ENCODE measurements at places on chromosomes 3 and 15.

GRCh38 chr3:94130690-94131089 is 67.8 kb downstream of the NSUN3 start:
- DNase-seq = no peak

DNA sequence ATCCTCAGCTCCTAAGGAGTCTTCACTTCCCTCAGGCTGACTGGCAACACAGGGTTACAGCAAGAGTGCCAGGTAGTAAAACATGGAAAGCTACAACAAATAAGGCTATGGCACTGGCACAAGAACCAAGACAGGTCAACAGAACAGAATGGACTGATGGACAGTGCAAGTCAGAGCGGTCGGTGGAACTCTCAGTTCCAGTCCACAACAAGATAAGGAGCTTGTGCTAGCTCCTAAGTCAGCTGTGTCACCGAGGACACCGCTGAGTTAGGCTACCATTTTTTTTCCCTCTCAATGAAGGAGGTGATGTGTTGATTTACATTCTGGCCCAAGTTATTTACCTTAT is 55.9 kb upstream of the LIMD1 start:
- DNase-seq = no peak

GRCh38 chr15:41936649-41937567 is 35.4 kb downstream of the EHD4 start:
- no peak for DNase-seq

- DNase-seq = no peak
Measured at GRCh38 chr3:127560051-127560787, 30.3 kb downstream of the TPRA1 start.

GRCh38 chr3:139113993-139114375 is 69.3 kb upstream of the PRR23C start:
- no peak for DNase-seq

- no peak for DNase-seq
Measured at GRCh38 chr3:11363715-11364114, 91.5 kb downstream of the ATG7 start.

DNA sequence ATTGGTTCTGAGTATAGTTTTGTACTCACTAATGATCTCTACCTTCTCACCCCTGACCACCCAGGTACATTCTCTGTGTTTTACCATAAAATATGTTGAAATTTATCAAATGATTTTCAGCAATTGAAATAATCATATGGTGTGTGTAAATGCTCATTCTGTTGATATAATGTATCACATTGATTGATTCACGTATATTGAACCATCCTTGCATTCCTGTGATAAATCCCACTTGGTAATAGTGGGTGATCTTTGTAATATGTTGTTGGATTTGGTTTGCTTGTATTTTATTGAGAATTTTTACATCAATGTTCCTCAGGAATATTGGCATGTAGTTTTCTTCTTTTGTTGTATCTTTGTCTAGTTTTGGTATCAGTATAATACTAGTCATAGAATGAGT is 1497.6 kb downstream of the OTOL1 start:
- no peak for DNase-seq

DNA sequence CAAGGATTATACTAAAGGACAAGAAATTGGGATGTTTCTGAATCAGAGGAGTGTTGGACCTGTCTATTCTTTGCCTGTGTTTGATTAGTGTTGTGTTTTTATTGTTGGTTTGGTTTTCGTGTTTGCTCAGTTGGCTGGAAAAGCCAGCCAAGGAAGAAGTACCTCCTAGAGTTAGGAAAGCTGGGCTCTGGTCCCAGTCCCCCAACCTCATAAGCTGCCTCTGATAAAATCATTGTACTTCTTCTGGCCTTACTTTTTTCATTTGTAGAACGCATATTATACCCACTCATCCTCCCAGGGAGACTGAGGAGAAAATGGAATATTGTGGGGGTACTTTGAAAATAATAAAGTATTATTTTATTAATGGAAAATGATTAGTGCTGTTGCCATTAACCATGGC is 177.4 kb upstream of the TRIM42 start:
- DNase-seq = no peak

DNA sequence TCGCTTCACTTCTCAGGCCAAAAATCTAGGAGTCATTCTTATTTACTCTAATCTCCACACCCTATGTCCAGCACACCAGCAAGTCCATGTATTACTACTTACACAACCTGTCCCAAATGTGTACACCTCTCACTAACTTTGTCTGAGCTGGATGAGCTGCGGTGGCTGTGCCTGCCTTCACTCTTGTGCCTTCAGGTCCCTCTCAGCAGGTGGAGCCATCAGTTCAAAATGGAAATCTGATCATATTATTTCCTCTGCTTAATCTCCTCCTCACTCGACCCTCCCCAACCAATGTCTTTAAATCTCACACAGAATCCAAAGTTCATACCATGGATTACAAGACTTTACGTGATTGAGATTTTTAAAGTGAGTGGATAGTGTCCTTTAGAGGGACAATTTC is 82.8 kb downstream of the SSR3 start:
- DNase-seq = no peak

- no peak for DNase-seq
Measured at GRCh38 chr3:15198686-15199085, 7.4 kb upstream of the CAPN7 start.

GRCh38 chr3:190322604-190323245 is 479 bp upstream of the CLDN1 start:
- DNase-seq = no peak

- no peak for DNase-seq
Measured at GRCh38 chr15:70820214-70820613, 33.7 kb downstream of the LARP6 start.

DNA sequence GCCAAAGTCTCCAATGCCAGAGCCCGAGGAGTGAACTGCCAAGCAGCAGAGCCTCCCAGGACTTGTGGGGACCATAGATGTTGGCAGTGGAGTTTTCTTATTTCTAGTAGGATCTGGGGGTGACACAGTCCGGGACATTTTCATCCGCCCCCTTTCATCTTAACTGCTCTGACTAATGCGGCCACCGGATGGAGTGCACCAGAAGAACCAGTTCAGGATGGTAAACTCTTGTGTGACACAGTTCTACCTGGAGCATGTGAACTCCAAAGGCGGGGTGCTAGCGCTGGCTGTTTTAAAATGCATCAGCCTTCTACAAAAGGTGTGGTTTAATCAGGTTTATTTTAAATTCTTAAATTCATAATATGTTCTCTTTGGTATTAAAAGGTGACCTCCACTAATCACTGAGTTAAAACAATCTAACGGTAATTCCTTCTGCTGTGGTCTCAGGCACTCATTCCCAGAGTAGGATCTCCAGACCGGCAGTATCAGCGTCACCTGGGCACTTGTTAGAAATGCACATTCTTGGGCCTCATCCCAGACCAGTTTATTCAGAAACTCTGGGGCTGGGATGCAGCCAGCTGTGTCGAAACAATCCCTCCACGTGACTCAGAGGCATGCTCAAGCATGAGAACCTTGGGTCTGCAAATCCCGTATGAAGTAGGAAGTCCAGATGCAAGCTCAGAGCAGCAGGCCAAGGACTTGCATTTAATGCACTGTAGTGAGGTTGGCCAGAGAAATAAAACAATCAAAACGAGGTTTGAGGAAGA is 105.5 kb downstream of the GABRB3 start:
- no peak for DNase-seq

DNA sequence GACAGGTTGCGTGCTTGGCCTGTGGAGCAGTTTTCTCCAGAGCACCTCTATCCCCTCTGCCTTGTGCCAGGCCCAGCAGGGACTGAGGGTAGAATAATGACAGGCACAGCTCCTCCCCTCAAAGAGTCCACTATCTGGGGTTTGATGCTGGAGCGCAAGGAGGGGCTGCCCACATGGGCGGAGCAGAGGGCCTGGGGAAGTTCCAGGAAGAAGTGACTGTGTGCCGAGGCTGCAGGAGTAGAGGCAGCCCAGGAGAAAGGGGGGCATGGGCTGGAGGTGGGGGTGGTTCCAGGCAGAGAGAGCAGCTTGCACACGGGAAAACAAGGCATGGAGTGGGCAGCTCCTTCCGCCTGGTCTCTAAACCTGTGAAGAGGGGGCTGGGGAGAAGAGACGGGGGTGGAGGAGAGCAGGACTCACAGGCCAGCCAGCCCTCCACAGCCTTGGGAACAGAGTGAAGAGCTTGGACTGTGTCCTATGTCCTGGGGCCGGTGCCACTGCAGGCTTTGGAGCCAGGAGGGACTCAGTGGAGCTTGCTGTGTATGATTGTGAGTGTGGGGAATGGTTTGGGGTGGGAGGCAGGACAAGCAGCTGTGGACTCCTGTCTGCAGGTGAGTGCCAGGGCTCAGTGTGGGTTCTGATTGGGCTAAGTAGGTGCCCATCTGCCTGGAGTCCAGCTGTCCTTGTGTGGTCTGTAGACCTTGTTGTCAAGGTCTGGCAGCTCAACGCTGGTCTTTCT is 48.1 kb downstream of the APBA2 start:
- DNase-seq = no peak

DNA sequence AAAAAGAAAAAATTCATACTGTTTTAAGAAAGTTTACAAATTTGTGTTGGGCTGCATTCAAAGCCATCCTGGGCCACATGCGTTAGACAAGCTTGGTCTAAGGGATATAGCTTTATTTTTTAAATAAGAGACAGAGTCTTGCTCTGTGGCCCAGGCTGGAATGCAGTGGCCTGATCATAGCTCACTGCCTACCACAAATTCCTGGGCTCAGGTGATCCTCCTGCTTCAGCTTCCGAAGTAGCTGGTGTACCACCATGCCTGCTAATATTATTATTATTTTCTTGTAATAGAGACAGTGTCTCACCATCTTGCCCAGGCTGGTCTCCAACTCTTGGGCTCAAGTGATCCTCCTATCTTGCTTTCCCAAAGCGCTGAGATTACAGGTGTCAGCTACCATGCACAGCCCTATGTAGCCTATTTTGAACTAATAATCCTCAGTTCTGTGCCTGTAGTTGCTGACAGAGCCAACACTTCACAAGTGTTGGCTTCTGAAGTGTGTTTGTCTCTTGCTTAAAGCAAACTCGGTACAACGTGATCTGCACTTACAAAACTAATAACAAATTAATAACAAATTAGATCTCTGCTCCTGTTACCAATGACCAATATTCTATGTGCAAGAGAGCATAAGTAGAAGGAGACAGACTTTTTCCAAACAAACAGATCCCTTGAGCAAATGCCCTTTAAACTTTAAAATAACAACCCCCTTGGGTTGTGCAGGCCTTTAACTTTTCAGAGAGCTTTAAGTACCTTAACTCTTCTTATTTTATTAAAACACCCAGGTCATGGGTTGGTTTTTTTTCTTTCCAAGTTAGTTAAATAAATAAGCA is 135.2 kb downstream of the VGLL4 start:
- DNase-seq = no peak

GRCh38 chr3:104279617-104280016 is 1087.1 kb upstream of the ALCAM start:
- DNase-seq = no peak

GRCh38 chr15:58269455-58270414 is 131.6 kb downstream of the AQP9 start:
- DNase-seq = peak; percentile 13

DNA sequence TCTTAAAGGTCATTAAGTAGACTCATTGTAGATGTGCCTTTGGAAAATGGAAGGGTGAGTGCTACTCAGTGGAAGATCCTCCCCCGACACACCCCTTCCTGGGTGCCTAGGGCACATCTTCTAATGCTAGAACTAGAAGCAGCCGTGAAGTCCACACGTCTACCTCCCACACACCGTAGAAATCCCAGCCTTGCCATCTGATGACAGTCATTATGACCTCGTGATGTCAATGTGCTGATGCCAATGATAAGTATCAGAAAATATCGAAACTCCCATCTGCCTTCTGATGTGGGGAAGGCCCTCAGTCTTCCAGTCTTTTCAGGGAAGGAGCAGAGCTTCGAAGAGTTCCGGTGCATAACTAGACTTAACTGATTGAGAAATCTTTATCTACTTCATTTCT is 282.1 kb upstream of the ROPN1 start:
- no peak for DNase-seq

- DNase-seq = no peak
Measured at GRCh38 chr15:43274136-43274535, 7.4 kb upstream of the TGM5 start.

DNA sequence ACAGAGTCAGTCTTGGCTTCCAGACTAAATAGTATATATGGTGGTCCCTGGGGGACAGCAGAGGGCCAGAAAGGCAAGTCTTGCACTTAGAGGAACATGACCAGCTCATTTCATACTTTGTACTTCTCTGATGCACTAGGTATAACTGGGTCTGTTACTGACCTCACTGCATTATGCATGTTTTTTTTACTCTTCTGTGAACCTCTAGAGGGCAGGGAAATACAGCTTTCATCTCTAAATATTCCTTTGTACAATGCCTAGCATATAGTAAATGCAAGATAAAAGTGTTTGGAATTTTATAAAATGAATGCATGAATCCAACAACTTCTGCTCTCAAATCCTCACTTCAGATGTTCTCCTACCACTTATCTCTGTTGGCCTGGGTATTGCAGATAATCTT is 23.4 kb upstream of the ARL14 start:
- DNase-seq = no peak

DNA sequence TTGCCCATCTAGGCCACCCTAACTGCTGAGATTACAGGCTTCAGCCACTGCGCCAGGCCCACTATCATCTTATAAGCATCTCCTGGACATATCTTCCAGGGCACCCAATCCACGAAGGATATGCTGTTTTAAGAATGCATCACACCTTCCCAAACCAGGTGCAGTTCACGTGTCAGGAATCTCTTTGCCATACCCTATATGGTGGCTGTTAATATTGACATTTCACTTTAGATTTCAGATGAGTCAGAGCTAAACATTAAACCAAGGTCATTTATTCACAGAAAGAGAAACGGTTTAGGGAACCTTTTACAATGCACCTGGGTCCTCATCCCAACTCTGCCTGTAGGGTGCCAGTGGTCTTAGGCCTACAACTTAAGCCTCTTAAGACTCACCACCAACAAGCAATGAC is 85.7 kb downstream of the TBL1XR1 start:
- no peak for DNase-seq

DNA sequence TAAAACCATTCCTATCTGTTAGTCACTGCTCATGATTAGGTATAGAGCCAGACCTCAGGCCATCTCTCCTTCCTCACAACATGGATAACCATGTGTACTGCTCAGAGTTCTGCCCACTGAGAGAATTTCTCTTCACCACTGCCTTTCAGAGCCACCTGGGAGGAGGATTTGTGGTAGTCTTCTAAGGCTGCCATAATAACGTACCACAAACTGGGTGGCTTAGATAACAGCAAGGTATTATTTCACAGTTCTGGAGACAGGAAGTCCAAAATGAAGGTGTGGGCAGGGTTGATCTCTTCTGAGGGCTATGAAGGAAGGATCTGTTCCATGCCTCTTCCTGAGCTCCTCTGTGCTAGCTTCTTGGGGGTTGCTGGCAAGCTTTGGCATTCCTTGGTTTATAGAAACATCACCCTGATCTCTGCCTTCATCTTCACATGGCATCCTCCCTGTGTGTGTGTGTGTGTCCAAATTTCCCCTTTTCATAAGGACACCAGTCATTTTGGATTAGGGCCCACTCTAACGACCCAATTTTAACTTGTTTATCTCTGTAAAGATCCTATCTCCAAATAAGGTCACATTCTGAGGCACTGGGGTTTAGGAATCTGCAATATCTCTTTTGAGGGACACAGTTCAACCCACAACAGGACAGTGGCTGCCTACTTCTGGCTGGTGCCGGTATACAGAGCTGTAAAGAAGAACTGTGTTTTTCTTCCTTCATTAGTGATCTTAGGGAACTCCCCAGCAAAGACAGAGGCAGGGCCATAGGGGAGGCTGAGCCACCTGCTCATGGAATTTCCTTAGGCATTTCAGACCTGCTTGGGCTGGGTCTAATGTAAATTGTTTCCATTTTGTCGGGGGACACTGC is 42.1 kb upstream of the NOX5 start:
- DNase-seq = no peak

- no peak for DNase-seq
Measured at GRCh38 chr15:95946241-95946640, 384.3 kb upstream of the NR2F2 start.

GRCh38 chr3:34361921-34362320 is 563.5 kb downstream of the PDCD6IP start:
- no peak for DNase-seq
